Sciatic nerve (tissue), 2 donors: ENCODE measurements at places on chromosomes 1 and 21. TPM values are rescaled to one million over a fixed set of nuclear protein-coding genes. Genes with fewer than 3 reads are reported as not detected.

Gene MYOM3
- 0.62 TPM for total RNA-seq

Gene SYT2
- not detected for total RNA-seq

Gene GJB4
- not detected for total RNA-seq

Gene WDR64
- total RNA-seq, result not detected
